EH (cell line): ENCODE measurements at places on chromosomes 16 and 17.

- DNase-seq, result no peak
These were observed 363 bp downstream of the KARS1 start for GRCh38 chr16:75647112-75647491.

- DNase-seq, result no peak
These were observed 10.5 kb downstream of the EMC8 start for GRCh38 chr16:85788819-85789218.

DNA sequence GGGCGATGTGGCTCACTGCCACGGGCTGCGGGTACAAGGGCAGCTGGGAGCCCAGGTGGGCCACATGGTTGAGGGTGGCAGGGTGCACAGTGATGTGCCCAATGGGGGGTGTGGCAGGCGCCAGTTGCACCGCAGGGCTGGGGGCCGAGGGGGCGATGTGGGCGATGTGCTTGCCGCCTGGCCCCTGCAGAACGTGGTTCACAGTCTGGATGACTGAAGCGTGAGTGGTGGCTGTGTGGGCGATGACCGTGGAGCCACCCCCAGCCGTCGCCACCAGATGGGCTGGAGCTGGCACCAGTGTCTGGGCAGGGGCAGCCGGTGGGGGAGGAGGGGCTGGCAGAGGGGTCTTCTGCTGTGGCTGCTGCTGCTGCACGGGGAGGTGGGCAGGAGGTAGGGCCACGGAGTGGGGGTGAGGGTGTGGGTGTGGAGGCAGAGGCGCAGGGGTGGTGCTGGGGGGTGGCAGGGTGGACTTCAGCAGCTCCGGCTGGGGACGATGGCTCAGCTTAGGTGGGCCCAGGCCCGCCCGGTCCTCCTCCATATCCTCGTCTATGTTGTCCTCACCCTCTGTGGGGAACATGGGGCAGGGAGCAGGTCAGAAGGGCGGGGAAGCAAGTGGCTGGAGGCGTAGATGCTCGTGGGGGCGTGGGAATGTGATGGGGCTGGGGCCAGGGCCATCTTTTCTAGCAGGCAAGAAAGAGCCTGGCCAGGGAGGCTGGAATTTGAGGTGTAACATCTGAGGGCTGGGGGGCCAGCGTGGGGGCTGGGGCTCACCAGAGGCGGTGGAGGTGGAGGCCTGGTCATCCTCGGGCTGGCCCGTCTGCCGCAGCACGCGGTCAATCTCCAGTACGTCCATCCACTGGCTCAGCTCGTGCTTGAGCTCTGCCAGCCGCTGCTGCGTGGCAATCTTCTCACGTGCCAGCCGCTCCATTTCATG, 13.5 kb downstream of the MNT start:
- DNase-seq, result no peak

DNA sequence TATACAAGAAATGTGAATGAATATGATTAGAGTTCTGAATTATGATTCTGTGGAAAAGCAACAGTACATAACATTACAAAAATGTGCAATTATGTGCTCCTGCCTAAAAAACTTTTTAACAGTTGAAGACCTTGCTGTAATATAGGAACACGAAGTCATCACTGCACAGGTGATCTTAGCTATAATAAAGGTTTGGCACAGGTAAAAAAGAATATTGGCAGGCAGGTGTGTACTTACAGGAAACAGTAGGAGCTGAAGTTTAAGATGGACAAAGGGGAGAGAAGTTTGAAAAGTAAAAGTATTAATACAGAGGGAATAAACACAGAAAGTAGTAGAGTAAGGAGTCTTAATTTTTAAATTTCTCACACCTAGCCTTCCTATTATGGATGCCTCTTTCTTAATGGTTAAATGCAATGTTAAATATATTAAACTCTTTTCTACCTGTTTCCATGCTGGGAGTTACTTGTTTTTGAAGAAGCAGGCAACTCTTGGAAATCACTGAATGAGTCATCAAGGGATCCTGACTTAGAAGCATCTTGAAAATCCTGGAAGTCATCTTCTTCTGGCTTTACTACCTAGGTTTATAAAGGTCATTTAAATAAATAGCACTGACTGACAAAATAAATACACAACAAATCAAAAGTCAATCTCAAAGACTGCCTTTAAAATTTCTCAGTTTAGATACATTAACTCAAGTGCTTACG, 40.7 kb downstream of the SYNRG start:
- DNase-seq, result no peak

DNA sequence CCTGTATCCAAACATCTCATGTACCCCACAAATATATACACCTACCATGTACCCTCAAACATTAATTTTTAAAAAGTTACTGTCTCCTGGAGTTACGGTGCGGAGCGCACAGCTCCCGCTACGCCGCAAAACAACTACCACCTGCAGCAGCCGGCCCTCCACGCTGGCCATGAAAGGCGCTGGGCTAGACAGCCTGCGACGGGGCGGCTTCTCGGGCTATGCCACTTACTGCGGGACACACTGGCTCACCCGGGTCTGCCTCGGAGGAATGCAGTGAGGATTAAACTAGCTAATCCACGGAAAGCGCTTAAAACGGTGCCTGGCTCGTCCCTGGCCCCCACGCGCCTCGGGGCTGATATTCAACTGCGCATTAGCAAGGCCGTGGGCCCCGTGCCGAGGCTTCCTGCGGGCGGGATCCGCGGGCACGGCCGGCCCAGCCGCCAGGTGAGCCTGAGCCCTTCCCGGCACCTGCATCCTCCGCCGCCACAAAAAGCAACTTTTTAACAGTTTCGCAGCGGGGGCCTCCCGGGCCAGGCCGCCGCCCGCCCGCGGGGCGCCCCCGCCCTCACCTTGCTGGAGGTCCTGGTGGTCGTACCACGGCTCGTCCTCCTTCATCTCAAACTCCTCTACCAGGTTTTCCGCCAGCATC, 633 bp downstream of the CDR2 start:
- peak; percentile 43 for DNase-seq

GRCh38 chr17:46984341-46984740, 5.3 kb upstream of the RPRML start:
- no peak for DNase-seq

- peak; percentile 88 for DNase-seq
These were observed 9.1 kb downstream of the IGFBP4 start for GRCh38 chr17:40452216-40452787.

DNA sequence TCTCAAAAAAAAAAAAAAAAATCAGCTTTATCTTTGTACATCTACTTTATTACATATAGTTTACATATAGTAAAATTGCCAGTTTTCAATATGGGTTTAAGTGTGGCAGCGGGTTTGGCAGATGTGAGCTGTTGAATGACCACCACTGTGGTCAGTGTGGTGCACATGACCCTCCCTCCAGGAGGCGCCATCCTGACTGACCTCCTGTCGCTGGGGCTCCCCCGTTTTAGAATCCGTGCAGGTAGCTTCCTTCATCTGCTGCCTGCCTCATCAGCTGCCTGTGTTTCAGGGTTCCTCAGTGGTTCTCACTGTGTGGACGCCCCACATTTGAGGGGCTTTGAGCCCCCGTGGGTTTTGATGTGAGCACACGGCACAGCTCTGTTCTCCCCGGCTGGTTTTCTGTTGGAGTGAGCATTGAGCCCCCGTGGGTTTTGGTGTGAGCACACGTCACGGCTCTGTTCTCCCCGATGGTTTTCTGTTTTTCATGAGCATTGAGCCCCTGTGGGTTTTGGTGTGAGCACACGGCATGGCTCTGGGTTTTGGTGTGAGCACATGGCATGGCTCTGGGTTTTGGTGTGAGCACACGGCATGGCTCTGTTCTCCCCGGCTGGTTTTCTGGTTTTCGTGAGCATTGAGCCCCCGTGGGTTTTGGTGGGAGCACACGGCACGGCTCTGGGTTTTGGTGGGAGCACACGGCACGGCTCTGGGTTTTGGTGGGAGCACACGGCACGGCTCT, 57.9 kb upstream of the ZNF750 start:
- DNase-seq, result no peak

GRCh38 chr17:64084086-64084939, 45.6 kb downstream of the ERN1 start:
- DNase-seq, result peak; percentile 72

- DNase-seq, result peak; percentile 47
These were observed 19.3 kb downstream of the CD2BP2 start for GRCh38 chr16:30335598-30336474.

DNA sequence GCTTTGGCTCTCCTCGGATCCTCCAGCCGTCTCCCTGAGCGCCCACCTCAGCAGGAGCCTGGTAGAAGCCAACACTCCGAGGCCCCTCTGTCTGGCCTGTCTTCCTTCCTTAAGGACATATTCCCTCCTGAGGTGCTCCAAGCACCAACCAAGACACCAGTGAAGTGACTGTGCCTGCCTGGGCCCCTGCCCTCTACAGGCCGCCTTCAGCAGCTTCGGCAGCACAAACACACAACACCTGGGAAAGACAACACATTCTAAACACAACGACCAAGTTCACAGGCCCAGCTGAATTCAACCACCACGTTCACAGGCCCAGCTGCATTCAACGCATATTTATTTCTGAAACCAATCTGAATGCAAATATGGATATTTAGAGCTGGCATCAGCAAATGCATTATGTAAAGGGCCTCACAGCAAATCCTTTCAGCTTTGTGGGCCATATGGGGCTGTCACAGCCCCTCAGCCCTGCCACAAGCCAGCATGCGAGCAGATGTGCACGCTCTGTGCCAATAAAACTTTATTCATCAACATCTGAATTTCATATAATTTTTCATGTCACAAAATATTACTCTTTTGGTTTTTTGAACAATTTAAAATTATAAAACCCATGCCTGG, 12.2 kb downstream of the GALNS start:
- no peak for DNase-seq

DNA sequence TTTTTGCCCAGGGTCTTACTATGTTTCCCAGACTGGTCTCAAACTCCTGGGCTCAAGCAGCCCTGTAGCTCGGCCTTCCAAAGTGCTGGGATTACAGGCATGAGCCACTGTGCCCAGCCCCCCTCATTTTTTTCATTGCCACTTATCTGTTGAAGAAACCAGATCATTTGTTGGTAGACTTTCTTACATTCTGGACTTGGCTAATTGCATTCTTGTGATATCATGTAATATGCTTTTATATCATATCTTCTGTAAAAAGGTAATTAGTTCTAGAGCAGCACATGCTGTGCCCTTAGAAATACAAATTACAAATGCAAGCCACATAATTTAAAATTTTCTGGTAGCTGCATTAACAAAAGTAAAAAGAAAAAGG, 53.9 kb downstream of the PPM1E start:
- DNase-seq, result no peak

DNA sequence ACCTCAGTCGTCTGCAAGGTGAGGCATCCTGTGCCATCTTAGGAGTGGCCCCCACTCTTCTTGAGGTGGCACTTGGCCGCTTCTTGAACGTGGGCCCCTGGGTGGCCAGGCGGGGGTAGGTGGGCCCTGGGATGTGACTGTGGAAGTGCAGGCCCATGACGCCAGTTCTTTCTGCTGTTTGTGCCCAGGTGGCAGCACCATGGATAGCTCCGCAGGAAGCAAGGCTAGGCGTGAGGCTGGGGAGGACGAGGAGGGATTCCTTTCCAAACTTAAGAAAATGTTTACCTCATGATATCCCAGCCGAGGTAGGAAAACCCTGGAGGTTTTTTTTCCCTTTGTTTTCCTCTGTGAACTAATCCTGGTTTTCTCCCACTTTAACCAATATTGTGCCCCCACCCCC, 19.8 kb downstream of the NMRAL1 start:
- DNase-seq, result peak; percentile 21

- no peak for DNase-seq
These were observed 696 bp upstream of the PSMC5 start for GRCh38 chr17:63826468-63827001.

GRCh38 chr16:22816475-22816874, 2.5 kb downstream of the HS3ST2 start:
- no peak for DNase-seq

GRCh38 chr17:27239046-27239445, 54.9 kb upstream of the WSB1 start:
- no peak for DNase-seq

- DNase-seq, result peak; percentile 4
These were observed 78.4 kb downstream of the C17orf67 start for GRCh38 chr17:56755310-56755709.

GRCh38 chr16:27315333-27316037, 1.7 kb downstream of the IL4R start:
- DNase-seq, result peak; percentile 54

GRCh38 chr17:46876353-46876887, 25.0 kb downstream of the WNT9B start:
- no peak for DNase-seq

DNA sequence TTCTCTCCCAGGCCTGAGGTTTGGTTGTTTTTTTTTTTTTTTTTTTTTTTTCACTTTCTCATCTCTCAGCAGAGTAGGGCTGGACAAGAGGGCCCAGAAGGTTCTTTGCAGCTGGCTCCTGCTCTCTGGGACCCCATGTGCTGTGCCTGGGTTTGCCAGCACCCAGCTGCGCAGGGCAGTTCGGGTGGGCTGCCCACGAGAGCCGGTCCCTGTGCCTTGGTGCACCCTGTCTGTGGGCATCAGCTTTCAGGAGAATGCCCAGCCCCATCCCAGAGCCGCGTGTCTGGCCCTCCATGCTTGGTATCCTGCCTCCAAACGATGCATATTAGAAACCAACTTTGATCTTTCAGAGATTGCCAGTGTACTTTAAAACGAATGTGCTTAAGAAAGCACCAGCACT, 15.0 kb upstream of the GSE1 start:
- no peak for DNase-seq

DNA sequence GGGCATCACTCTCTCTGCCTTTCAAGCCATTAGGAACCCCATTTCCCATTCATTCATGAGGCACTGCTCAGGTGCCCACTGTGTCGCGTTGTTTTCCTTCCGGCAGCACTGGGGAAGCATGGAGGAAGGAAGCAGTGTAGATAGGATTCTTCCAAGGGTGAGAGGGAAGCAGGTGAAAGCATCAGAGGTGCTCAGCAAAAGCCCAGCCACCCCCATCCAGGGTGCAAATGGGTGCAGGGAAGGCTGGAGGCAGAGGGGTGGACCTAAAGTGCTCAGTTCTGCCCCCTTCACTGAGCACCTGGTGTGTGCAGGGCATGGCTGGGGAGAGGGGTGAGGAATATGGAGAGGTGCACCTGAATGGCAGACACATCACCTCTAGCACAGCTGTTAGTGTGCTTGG, 3.4 kb upstream of the NXPH3 start:
- no peak for DNase-seq

DNA sequence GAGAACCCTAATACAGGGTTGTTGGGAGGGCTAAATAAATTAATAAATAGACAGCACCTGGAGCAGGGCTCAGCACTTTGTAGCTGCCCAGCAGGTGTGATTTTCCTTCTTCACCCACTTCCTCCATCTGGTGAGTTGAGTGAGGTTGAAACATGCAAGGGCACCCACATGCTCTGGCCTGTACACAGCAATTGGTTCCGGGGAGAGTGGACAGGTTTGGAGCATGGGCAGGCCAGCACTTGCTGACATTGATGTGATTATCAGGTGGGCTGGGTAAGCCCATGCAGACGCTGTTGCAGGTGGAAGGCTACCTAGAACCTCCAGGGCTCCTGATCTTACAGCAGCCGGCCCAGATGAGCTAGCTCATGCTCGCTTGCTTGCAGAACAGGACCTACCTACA, 1.3 kb upstream of the MRTFB start:
- DNase-seq, result no peak

GRCh38 chr17:64126918-64127317, 3.0 kb downstream of the ERN1 start:
- DNase-seq, result peak; percentile 35

GRCh38 chr16:47734987-47735594, 274.0 kb downstream of the PHKB start:
- DNase-seq, result no peak
